ENCODE measurements at places on chromosomes 11 and 22. TPM values are rescaled to one million over a fixed set of nuclear protein-coding genes. Genes with fewer than 3 reads are reported as not detected.

Gene TIMM8B
- polyA plus RNA-seq = 214 TPM

DNA sequence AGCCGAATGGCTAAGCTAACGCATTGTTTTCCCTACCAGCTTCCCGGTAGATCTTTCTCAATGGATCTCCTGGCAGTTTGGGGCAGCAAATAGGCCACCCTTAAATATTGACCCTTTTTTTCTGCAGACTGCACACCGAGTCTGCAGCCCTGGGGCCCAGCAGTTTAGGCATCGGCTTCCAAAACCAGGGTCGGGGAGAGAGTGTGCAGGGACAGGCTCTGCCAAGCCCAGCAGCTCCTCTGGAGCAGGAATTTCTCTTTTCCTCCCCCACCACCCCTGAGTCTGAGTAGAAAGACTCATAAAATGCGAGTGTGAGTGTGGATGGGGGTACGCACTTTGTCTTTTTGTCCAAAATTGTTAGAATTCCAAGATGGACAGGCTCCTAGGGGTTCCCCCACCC, 113.2 kb downstream of the FEZ1 start:
- no peak for DNase-seq

GRCh38 chr22:46758867-46759290, 3.6 kb upstream of the TBC1D22A start:
- no peak for DNase-seq

- DNase-seq = no peak
Measured at GRCh38 chr22:28942801-28943500, 59.6 kb downstream of the ZNRF3 start.

DNA sequence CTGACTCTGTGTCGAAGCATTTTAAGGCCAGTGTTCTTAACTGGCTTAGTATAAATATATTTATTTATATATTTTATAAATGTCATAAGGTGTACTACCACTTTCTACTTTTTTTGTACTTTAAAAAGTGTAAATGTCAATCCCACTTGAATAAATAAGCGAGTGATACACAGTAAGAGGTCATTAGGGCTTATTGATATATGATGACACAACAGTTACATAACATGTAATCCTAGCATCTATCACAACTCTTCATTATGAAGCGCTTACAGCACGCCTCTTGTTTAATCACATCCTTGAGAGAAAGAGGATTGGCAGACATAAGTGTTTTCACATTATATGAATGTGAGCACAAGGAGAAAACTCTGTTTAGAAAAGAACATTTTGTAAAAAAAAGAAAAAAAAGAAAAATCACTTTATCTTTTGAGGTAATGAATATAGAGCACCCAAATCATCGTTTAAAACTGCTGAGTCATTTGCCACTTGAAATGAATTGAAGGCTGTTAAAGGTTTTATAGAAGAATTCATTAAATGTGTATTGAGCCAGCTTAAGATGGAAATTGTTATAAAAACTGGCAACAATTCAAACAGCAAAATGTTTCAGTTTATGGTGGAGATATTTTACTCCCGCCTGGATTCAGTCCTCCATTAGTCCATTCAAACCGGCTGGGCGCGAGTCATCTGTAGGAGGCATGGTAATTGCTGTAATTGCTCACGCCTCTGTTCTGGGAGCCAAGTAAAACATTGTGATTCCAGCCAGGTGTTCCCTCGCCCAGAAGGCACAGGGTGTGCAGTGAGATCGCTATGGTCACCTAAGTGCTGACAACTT, 627.3 kb upstream of the KIRREL3 start:
- no peak for DNase-seq

Gene MS4A15
- polyA plus RNA-seq = 0.62 TPM

DNA sequence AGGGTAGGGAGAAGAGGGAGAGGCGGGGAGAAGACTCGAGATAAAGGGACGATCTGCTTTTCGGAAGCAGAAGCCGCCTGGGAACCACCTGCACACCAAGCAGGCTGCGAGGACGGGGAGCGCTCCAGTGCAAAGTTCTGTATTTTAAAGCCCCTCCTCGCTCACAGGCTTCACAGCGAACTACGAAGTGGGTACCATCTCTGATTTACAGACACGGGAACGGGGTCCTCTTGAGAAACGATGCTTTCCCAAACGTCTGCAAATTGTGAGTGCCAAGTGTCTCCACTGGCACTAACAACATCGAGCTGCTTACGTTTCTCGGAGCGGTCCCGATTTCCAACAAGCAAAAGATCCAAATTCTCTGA, 700 bp upstream of the STX3 start:
- no peak for DNase-seq

GRCh38 chr11:129075757-129076156, 116.4 kb downstream of the ARHGAP32 start:
- no peak for DNase-seq

Gene PKP3
- polyA plus RNA-seq = not detected

- DNase-seq = no peak
Measured at GRCh38 chr22:25551396-25551795, 13.1 kb upstream of the GRK3 start.

DNA sequence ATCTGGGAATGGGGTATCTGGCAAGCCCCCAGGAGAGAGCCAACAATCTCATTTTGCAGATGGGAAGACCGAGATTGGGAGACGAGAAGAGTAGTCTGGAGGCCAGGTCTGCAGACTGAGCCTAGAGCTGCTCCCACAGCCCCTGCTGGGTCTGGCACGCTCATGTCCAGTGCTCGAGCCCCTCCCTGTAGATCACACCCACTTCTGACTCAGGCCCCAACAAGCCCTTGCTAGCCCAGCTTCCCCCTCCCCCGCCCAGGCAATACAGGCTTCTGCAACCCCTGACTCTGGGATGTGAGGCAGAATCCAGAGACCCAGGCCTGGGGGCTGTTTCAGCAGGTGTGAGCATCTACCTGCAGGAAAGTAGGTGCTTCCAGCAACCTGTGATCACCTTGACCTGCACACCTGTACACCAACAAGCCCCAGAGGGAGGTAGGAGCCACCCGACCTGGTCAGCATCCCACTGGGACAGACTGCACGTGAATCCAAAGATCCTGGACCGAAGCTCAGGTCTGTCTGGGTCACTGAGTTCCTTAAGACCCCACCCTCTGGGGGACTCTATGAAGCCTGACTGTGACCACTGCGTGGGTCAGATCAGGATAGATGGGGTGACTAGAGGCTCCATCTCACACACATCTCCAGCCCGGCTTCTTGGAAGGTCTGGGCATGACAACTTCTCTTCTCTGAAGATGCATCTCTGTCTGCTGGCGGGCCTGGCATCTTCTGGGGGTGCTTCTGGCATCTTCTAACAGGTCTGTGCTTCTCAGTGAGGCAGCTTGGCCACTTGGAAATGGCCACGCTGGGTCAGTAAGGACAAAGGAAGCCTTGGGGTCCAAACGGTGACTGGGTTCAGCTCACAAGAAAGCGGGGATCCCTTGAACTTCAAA, 29.3 kb downstream of the LINC01488 start:
- no peak for DNase-seq

GRCh38 chr22:47168900-47169800, 406.7 kb downstream of the TBC1D22A start:
- no peak for DNase-seq

Gene KCNQ1OT1
- 0.37 TPM for polyA plus RNA-seq

Gene KCNJ11
- not detected for polyA plus RNA-seq

DNA sequence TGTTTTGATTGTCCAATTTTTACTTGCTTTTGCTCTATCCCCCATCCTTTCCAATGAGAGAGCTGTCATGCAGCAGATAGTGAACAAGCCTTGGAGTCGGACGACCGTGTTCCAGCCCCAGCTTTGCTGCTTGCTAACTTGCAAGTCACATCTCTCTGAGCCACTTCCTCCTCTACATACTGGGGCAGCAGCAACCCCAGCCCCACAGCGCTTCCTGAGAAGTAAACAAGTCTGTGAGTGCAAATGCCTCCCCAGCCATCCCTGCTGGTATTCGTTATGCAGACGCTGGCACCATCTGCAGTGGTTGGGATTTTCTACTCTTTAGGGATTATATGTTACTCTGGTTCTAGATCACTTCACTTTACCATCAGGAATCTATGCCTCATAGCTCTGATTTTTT, 35.0 kb downstream of the TPBGL start:
- DNase-seq = no peak

Gene SCT
- not detected for polyA plus RNA-seq

Gene RPL27A
- polyA plus RNA-seq = 1,904 TPM

DNA sequence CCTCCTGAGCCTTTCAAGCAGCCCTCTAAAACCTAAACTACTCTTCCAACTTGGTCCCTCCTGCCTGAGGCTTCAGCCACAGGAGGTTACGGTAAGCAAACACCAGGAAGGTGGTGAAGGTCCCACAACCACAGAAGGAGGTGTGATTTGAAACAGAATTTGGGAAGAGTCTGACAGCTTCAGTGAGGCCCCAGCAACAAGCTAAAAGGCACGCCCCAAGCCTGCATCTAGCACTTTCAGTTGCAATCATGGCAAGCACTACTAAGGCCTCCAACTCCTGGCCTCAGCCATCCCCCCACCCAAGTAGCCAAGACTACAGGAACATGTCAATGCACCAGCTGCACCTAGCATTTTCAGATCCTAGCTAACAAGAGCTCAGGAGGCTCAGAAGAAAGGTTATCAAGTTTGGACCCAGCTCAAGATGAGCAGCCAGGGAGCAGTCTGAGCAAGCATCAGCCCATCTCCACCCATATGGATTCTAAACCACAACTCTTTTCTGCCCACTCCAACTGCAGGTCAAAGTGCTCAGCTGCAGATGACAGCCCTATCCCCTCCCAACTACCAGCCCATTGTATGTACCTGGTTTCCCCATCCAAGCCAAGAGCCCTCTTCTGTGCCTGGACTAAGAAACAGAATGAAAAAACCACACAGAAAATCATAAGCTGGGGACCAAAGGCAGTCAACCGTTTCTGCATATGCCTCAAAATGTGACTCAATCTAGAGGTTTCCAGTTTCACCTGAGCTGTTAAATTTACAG, 10.4 kb upstream of the AHNAK start:
- DNase-seq = peak; percentile 81

- no peak for DNase-seq
Measured at GRCh38 chr11:20351751-20352262, 11.7 kb upstream of the HTATIP2 start.

- no peak for DNase-seq
Measured at GRCh38 chr11:107787733-107788132, 70.9 kb downstream of the SLC35F2 start.

DNA sequence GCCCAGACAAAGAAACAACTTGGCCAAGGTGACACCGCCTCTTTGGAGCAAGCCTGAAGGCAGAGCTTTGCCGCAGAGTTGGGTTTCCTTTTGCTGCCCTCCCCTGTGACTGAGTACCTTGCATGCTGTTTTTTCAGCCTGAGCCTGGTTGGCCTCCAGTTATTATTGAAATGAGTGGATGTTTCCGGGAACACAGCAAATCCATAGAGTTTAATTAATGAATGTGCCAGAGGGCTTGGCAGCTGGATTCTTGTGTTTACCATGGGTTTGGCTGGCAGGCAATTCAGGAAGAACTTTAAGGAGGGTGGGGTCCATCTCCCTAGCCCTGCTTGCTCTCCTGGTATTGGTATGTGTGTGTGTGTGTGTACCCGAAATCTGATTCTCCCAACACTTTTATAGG, 65.6 kb upstream of the CRYBB3 start:
- DNase-seq = no peak

DNA sequence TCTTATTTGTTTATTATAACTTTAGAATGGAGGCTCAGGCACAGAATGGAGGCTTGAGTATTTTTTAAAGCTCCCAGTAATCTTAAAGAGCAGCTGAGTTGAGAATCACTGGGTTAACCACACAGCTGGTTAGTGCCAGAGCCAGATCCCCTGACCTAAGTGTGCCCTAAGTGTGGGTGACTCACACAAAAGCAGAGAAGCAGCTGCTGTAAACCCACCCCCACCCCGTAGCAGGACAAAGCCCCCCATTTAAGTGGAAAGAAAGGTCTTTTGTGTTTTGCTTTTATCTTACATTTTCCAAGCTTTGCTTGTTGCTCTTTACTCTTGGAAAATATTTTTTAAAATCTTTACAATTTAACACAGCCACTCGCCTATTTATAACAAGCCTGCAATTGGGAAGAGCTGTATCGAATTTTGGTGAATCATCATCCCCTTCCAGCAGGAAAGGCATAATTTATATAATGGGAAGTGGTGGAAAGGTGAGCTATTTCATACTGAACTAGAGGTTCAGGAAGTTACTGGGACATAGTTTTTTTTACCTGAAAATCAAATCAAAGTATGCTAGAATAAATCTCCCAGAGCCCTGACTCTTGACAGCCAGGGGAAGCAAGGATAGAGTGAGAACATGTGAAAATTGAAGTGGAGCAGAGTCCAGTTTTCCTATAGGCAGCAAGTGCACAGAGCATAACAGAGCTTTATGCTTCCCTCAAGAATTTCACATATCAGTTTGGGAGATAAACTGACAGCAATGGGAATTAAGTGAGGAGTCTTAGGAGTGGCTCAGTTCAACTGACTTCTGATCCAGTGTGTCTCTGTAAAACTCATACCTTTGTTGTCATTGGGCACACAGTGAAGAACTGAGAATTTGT, 405.7 kb downstream of the AASDHPPT start:
- DNase-seq = no peak

GRCh38 chr11:70786021-70786665, 387.8 kb downstream of the CTTN start:
- DNase-seq = no peak

Gene MS4A7
- polyA plus RNA-seq = 1.7 TPM

DNA sequence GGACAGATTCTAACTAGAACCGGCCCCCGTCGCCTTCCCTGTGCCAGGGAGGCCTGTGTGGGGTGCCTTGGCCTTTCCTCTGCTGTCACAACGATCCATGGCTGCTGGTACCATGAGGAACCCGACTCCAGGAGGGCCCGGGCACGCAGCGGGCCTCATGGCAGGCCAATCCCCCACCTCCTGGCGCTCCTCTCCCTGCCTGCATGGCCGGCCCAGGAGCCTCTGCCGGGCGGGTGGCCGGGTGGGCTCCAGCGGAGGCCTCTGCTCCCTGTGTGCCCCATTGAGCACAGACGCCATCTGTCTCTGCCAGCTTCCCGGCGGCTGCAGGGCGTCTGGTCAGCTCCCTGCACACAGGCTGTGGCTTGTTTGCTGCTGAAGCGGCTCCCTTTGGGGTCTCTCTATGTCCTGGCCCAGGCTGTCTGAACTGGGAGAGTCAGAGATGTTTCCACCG, 86.5 kb downstream of the MYEOV start:
- DNase-seq = no peak

- no peak for DNase-seq
Measured at GRCh38 chr11:112118176-112118575, 31.5 kb downstream of the SDHD start.

- no peak for DNase-seq
Measured at GRCh38 chr11:99865951-99866350, 821.1 kb upstream of the ARHGAP42 start.

- no peak for DNase-seq
Measured at GRCh38 chr22:50221410-50222300, 20.8 kb downstream of the SELENOO start.

Gene TMEM135
- 9.6 TPM for polyA plus RNA-seq

DNA sequence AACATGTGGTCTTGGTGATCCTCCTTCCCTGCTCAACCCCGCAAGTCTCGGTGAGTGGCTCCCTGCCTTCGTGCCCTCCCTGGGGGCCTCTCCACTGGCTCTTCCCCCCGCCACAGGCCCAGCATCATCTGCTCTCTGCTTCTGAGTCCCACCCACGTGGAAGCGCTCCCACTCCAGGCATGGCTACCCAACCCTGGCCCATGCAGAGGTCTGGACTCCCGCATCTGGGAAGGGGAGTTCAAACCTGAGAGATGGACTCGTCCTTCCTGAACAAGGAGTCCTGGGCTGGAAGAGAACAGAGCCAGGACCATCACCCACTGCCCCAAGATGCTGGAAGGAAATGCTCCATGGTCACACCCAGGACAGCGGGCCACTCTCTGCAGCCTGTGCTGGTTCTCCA, 90.8 kb downstream of the DHCR7 start:
- no peak for DNase-seq

All from GM12878 (cell line).